ENCODE measurements at places on chromosomes 1 and 21.

- DNase-seq, result no peak
- no peaks in the 10 kb centered on the region for H3K4me1 ChIP-seq
- H3K27ac ChIP-seq, result no peak overlapping the region
- H3K36me3 ChIP-seq, result no peaks in the 10 kb centered on the region
- H3K4me3 ChIP-seq, result no peak overlapping the region
Measured at GRCh38 chr1:216936779-216937178, 213.6 kb upstream of the ESRRG start.

DNA sequence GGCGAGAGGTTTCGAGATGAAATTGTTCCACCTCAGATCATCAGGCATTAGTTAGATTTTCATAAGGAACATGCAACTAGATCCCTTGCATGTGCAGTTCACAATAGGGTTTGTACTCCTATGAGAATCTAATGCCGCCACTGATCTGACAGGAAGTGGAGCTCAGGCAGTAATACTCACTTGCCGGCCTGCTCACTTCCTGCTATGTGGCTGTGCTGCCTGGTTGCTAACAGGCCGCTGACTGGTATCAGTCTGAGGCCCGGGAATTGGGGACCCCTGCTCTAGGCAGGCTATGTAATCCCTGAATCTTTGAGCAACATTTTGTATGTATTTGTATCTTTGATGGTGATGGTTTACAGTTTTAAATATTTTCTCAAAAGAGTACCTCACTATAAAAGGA lies 32.5 kb downstream of the XKR8 start:
- H3K27ac ChIP-seq, result no peak overlapping the region
- DNase-seq, result no peak
- H3K36me3 ChIP-seq, result peaks cover 34% of the 10 kb centered on the region
- H3K4me1 ChIP-seq, result no peaks in the 10 kb centered on the region
- H3K4me3 ChIP-seq, result no peak overlapping the region
- H3K27me3 ChIP-seq, result no peaks in the 10 kb centered on the region

DNA sequence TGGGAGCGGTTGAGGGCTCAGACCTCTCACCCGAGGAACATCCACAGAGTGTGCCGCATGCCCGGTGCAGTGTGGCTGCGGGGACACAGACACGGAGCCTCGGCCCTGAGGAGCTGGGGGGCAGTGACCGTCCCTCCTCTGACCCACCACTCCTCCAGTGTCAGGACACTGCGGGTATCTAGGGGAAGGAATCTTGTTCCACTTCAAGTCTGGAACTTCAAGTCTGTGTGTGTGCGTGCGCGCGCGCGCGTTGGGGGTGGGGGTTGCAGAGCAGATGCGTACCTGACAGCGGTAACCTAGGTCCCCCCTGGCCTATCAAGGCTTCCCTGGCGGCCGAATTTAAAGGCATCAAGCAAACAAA lies 17.3 kb downstream of the PCSK9 start:
- no peak overlapping the region for H3K27ac ChIP-seq
- H3K36me3 ChIP-seq, result peaks cover 13% of the 10 kb centered on the region
- no peak overlapping the region for H3K4me3 ChIP-seq
- DNase-seq, result no peak
- H3K27me3 ChIP-seq, result no peaks in the 10 kb centered on the region
- H3K4me1 ChIP-seq, result no peaks in the 10 kb centered on the region

- peak within 1 kb of the TSS; percentile 46 for H3K27ac ChIP-seq
- no peaks in the 10 kb centered on the region for H3K27me3 ChIP-seq
- no peak for DNase-seq
- peaks cover 9% of the 10 kb centered on the region for H3K4me1 ChIP-seq
Measured at GRCh38 chr1:235866205-235866912, at the start of gene LYST. Gene LYST (minus strand): TSS chr1:235866906. CDS start chr1:235830417, 36,489 bp downstream.

DNA sequence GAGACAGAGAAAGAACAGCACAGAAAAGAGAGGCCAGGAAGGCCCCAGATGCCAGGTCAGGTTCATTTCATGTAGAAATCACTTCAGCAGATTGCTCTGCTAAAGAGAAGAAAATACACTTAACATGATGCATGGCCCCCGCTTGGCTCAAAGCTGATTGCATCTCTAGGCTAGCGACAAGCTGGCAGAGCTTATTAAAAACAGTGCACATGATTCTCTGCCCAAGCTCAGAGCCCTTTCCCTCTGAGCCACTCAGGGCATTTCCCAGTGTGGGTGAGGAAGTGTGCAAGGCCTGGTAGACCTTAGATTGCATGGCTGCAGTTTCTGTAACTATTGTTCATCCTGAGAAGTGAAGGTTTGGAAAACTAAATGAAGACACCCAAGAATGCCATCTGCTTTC lies 3.3 kb upstream of the CAPN9 start:
- H3K4me3 ChIP-seq, result no peak overlapping the region
- DNase-seq, result no peak
- H3K4me1 ChIP-seq, result no peaks in the 10 kb centered on the region

- no peak overlapping the region for H3K4me3 ChIP-seq
- no peak for DNase-seq
- H3K36me3 ChIP-seq, result no peaks in the 10 kb centered on the region
Measured at GRCh38 chr1:63277195-63278192, 44.9 kb upstream of the FOXD3 start.

DNA sequence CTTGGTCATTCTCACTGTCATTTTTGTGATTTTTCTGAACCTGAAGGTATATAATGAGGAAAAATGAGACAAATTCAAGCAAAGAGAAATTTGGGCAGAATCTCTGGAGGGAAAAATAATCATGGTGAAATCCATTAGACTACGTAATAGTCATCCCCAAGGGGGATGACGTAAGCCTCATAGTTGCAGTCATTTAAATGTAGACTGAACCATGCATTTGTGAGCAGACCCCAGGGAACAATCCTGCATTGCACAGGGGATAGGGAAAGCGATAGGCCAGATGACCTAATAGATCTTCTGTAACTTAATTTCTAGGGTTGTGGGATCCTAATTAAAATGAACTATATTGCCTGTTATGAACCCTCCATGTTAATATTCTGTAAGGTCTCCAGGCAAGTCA lies 167.4 kb upstream of the C1orf21 start:
- H3K27ac ChIP-seq, result no peak overlapping the region
- no peak overlapping the region for H3K4me3 ChIP-seq
- DNase-seq, result no peak
- H3K4me1 ChIP-seq, result no peaks in the 10 kb centered on the region

DNA sequence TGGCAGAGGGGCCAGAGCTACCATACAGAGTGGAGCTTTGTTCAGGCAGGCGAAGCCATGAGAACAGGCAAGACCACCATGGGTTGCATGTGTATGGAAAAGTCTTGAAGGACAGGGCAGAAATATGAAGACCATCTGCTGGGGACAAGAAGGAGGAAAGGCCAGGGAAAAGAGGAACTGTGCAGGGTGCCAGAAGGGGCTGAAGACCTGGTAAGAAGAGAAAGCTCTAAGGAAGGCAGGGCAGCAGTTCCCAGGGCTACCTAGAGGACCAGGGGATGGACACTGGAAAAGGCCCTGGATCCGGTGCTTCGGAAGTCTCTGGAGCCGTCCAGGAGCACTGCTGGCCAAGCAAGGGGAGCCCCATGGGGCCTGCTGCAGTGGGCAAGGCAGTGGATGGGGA lies 43.4 kb downstream of the PKP1 start:
- no peak overlapping the region for H3K4me3 ChIP-seq
- no peaks in the 10 kb centered on the region for H3K27me3 ChIP-seq
- no peaks in the 10 kb centered on the region for H3K4me1 ChIP-seq
- no peaks in the 10 kb centered on the region for H3K36me3 ChIP-seq

GRCh38 chr1:205262731-205263171 lies 35.0 kb downstream of the TMCC2 start:
- no peak for DNase-seq
- no peak overlapping the region for H3K4me3 ChIP-seq
- no peaks in the 10 kb centered on the region for H3K27me3 ChIP-seq
- H3K36me3 ChIP-seq, result no peaks in the 10 kb centered on the region

DNA sequence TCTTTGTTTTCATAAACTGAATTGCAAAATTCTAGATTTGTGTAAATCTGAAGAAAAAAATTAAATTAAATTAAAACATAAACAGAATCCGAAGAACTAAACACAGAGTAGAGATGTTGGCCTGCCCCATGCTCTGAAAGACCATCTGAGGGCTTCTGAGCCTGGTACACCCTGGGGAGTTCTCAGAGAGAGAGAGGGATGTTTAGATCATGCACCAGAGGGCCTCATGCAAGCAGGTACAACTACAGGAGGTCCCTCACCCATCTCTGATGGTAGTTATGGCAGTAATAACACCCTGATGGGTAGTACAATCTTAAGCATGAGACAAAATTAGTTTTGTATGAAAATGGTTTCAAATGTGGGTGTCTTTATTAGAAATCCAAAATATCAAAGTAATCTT lies 127.7 kb downstream of the TGFB2 start:
- no peak overlapping the region for H3K27ac ChIP-seq
- no peak overlapping the region for H3K4me3 ChIP-seq
- H3K36me3 ChIP-seq, result no peaks in the 10 kb centered on the region

GRCh38 chr1:213507472-213508223 lies 456.6 kb downstream of the RPS6KC1 start:
- DNase-seq, result no peak
- no peak overlapping the region for H3K27ac ChIP-seq
- no peak overlapping the region for H3K4me3 ChIP-seq
- H3K36me3 ChIP-seq, result no peaks in the 10 kb centered on the region
- no peaks in the 10 kb centered on the region for H3K4me1 ChIP-seq

DNA sequence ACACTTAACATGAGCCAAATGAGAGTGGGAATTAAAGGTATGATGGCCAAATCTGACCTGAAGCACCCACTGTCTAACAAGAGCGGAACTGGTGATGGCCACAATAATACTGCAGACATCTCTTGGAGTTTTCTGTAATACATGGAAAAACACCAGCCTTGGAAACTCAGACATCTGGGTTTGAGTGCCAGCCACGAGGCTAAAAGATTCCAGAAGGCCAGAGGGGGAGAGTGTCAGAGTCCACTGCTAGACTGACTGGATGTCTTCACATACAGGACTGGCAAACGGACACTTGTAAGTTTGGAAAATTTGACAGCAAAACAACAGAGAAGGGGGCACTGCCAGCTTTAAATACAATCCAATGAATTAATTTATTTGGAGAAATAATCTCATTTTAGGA lies 175.1 kb downstream of the ADSS2 start:
- H3K36me3 ChIP-seq, result no peaks in the 10 kb centered on the region
- peaks cover 9% of the 10 kb centered on the region for H3K4me1 ChIP-seq
- H3K4me3 ChIP-seq, result no peak overlapping the region
- H3K27ac ChIP-seq, result no peak overlapping the region
- no peaks in the 10 kb centered on the region for H3K27me3 ChIP-seq

- H3K27ac ChIP-seq, result no peak overlapping the region
- H3K36me3 ChIP-seq, result no peaks in the 10 kb centered on the region
- DNase-seq, result no peak
- peaks cover 41% of the 10 kb centered on the region for H3K27me3 ChIP-seq
Measured at GRCh38 chr1:34871443-34872132, 12.0 kb upstream of the SMIM12 start.

DNA sequence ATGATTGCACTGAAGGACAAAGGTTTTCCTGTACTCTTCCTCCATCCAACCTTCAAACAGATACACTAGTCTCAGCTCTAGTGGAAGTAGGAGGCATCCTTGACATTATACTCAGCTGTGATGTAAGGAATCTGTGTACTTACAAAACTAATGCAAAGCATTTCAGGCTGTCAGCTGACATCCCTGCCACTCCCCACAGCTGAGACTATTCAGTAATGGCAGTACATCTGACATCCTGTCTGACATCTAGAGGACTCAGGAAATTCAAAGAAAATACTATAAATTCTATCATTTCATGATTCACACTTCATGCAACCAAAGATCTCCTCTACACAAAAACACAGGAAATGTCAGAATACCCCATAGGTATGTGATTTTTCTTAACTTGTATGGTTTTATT lies 325.8 kb downstream of the SMYD3 start:
- H3K27ac ChIP-seq, result no peak overlapping the region
- no peaks in the 10 kb centered on the region for H3K27me3 ChIP-seq
- no peaks in the 10 kb centered on the region for H3K36me3 ChIP-seq

- H3K27me3 ChIP-seq, result no peaks in the 10 kb centered on the region
- no peak overlapping the region for H3K27ac ChIP-seq
- no peak for DNase-seq
- no peaks in the 10 kb centered on the region for H3K4me1 ChIP-seq
- no peaks in the 10 kb centered on the region for H3K36me3 ChIP-seq
- H3K4me3 ChIP-seq, result no peak overlapping the region
Measured at GRCh38 chr1:218475275-218475674, 130.1 kb downstream of the TGFB2 start.

DNA sequence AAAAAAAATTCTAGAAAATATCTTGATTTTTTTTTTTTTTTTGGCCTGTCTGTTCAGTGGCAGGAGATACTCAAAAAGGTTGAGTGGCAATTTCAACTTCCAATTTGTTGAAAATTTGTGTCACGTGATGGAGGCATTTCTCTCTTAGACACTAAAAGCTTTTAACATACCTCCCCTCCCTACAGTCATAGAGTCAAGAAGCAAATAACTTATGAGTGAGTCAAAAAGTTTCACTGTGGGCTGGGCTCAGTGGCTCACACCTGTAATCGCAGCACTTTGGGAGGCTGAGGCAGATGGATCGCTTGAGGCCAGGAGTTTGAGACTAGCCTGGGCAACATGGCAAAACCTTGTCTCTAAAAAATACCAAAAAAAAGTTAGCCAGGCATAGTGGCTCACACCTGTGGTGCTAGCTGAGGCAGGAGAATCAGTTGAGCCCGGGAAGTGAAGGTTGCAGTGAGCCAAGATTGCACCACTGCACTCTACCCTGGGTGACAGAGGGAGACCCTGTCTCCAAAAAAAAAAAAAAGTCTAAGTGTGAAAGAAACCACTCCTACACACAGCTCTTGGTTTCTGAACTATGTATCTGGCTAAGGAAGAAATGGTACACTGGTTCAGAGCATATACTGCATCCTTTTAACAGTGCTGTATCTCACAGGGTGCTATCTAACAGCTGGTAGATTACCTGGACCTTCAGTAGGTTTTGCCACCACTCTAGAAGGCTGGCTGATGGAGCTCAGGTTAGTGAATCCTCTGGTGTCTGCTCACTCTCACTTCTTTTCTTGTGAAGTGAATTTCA lies 11.6 kb upstream of the BSDC1 start:
- peaks cover 16% of the 10 kb centered on the region for H3K4me1 ChIP-seq
- no peak overlapping the region for H3K4me3 ChIP-seq
- H3K27me3 ChIP-seq, result no peaks in the 10 kb centered on the region
- no peak for DNase-seq

GRCh38 chr1:81414488-81415015 lies 386.2 kb upstream of the ADGRL2 start:
- no peak overlapping the region for H3K4me3 ChIP-seq
- H3K27me3 ChIP-seq, result no peaks in the 10 kb centered on the region
- DNase-seq, result peak; percentile 8
- no peak overlapping the region for H3K27ac ChIP-seq
- no peaks in the 10 kb centered on the region for H3K4me1 ChIP-seq

GRCh38 chr1:222021129-222021528 lies 279.2 kb upstream of the DUSP10 start:
- H3K27ac ChIP-seq, result no peak overlapping the region
- no peaks in the 10 kb centered on the region for H3K4me1 ChIP-seq
- no peaks in the 10 kb centered on the region for H3K36me3 ChIP-seq
- no peak for DNase-seq
- no peak overlapping the region for H3K4me3 ChIP-seq

- H3K27ac ChIP-seq, result no peak overlapping the region
- peaks cover 2% of the 10 kb centered on the region for H3K4me1 ChIP-seq
- no peak overlapping the region for H3K4me3 ChIP-seq
- no peak for DNase-seq
- H3K36me3 ChIP-seq, result peaks cover 16% of the 10 kb centered on the region
Measured at GRCh38 chr1:88800382-88801051, 90.8 kb downstream of the GTF2B start.

All from HCT116 (cell line).